Activated naive CD4-positive, alpha-beta T cell treated with anti-CD3 and anti-CD28 coated beads for 36 hours (primary cell): ENCODE measurements at places on chromosomes 11 and 22. TPM values are rescaled to one million over a fixed set of nuclear protein-coding genes. Genes with fewer than 3 reads are reported as not detected.

The NDUFC2 gene
- total RNA-seq = 183 TPM

DNA sequence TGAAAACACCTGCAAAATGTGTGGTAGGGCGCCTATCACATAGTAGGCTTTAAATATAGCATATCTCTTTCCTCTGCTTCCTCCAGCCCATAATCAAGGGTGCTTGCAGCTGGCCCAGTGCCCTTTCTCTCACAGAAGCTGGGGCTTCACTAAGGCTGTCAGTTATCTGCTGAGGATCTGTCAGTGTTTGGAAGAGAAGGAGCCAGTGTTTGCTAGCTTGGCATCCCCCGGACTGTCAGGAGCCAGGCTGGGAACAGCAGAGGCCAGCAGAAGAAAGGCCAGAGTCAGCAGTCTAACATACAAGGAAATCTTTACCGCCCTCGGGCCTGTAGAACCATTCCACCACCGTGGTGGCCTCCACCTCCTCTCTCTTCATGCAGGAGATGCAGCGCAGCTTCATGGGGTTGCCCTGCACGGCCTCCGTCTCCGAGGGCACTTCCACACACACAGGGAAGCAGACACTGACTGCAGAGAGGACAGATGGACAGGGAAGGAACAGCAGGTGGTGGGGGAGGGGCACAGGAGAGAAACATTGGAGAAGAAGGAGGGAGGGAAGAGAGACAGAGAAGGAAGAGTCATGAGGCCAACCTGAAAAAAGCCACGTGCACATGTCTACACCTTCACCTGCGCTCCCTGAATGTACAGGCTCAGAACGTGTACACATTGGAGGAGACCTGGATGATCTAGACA is 9.0 kb downstream of the SCN3B start:
- H3K4me3 ChIP-seq = no peak overlapping the region
- no peak overlapping the region for H3K27ac ChIP-seq
- peaks cover 4% of the 10 kb centered on the region for H3K4me1 ChIP-seq
- H3K27me3 ChIP-seq = peaks cover 15% of the 10 kb centered on the region

DNA sequence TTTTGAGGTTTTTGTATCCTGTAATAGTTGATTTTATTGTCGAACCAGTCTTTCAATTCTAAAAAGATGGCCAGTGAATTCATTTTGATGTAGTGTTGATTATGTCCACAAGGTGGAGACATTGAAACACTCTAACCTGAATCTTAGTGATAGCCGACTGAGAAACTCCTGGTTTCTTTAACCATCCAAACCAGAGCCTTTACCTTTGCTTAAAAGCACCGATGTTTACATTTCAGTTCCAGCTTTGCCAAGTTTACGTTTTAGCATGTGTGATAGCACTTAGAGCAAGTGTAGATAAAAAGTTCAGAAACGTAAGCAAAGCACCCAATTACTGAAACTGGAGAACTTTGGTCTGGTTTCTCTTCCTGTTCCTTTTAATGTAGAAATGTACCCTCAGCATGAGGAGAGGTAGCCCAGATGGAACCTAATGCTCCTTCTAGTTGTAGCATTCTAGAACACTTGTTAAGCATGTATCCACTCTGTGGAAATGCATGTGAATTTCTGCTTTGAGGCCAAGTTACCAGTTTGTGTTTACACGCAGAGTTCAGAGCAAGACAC is 208.6 kb downstream of the DBX1 start:
- no peak for DNase-seq
- H3K36me3 ChIP-seq = no peaks in the 10 kb centered on the region
- H3K27me3 ChIP-seq = peaks cover 2% of the 10 kb centered on the region
- H3K4me1 ChIP-seq = peaks cover 5% of the 10 kb centered on the region

The C11orf24 gene
- 28.5 TPM for total RNA-seq

GRCh38 chr11:34318111-34319037 is 39.4 kb downstream of the ABTB2 start:
- no peak overlapping the region for H3K4me3 ChIP-seq
- DNase-seq = no peak
- no peaks in the 10 kb centered on the region for H3K36me3 ChIP-seq
- no peak overlapping the region for H3K27ac ChIP-seq
- peaks cover under 1% of the 10 kb centered on the region for H3K4me1 ChIP-seq

The CFAP68 gene
- 31.5 TPM for total RNA-seq

DNA sequence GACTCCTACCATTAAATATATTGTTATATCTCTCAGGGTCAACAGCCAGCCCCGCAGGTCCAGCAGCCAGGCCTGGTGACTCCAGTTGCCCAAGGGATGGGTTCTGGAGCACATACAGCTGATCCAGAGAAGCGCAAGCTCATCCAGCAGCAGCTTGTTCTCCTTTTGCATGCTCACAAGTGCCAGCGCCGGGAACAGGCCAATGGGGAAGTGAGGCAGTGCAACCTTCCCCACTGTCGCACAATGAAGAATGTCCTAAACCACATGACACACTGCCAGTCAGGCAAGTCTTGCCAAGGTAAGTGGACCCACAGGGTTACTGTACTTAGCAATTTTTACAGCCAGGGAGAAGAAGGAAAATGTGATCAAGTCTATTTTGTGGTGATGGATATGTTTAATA is 35.1 kb downstream of the EP300 start:
- DNase-seq = no peak
- peaks cover 6% of the 10 kb centered on the region for H3K4me1 ChIP-seq
- H3K27me3 ChIP-seq = no peaks in the 10 kb centered on the region
- no peak overlapping the region for H3K4me3 ChIP-seq

GRCh38 chr11:111954154-111954553 is 17.0 kb downstream of the DIXDC1 start:
- no peak overlapping the region for H3K27ac ChIP-seq
- H3K27me3 ChIP-seq = no peaks in the 10 kb centered on the region
- peaks cover 2% of the 10 kb centered on the region for H3K36me3 ChIP-seq

- no peak for DNase-seq
- H3K4me3 ChIP-seq = no peak overlapping the region
- H3K27ac ChIP-seq = no peak overlapping the region
- peaks cover 4% of the 10 kb centered on the region for H3K4me1 ChIP-seq
Observed at GRCh38 chr11:64088162-64089026, 52.7 kb downstream of the FLRT1 start.

GRCh38 chr11:74641289-74641688 is 48.9 kb downstream of the POLD3 start:
- H3K4me3 ChIP-seq = no peak overlapping the region
- no peaks in the 10 kb centered on the region for H3K27me3 ChIP-seq
- peaks cover 7% of the 10 kb centered on the region for H3K4me1 ChIP-seq
- H3K36me3 ChIP-seq = peaks cover 60% of the 10 kb centered on the region

DNA sequence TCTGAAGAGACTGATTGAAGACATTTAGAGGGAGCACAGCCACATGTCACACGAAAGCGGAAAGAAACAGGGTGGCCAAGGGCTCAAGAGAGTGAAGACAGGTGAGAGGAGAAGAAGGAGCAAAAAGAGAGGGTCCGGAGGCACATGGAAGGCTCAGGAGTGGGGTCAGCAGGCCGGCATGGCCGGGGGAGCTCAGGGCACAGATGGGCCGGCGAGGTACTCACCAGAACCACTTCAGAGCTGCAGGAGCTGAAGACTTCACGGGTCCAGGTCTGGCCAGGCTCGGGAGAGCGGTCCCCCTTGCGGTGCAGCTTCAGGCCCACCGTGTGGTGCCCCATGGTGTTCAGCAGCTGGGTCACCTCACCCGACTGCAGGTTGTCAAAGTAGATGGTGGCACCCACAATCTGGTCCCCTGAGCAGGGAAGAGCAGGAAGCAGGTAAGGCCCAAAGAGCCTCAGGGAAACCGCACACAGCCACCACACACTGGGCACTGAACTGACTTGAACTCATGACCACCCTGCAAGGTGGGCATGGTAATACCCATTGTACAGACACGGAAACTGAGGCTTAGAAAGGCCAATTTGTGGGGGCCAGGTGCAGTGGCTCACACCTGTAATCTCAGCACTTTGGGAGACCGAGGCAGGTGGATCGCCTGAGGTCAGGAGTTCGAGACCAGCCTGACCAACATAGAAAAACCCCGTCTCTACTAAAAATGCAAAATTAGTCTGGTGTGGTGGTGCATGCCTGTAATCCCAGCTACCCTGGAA is 11.6 kb downstream of the AHNAK start:
- H3K27ac ChIP-seq = no peak overlapping the region
- no peak overlapping the region for H3K4me3 ChIP-seq
- DNase-seq = no peak
- peaks cover 11% of the 10 kb centered on the region for H3K4me1 ChIP-seq
- no peaks in the 10 kb centered on the region for H3K27me3 ChIP-seq
- peaks cover 10% of the 10 kb centered on the region for H3K36me3 ChIP-seq

GRCh38 chr11:44973632-44974401 is 23.1 kb upstream of the TP53I11 start:
- H3K4me3 ChIP-seq = no peak overlapping the region
- H3K4me1 ChIP-seq = no peaks in the 10 kb centered on the region
- DNase-seq = no peak
- H3K27ac ChIP-seq = no peak overlapping the region

- H3K4me3 ChIP-seq = no peak overlapping the region
- no peak overlapping the region for H3K27ac ChIP-seq
- H3K27me3 ChIP-seq = no peaks in the 10 kb centered on the region
- no peak for DNase-seq
- no peaks in the 10 kb centered on the region for H3K36me3 ChIP-seq
Observed at GRCh38 chr22:24191381-24191841, 10.1 kb downstream of the SUSD2 start.

DNA sequence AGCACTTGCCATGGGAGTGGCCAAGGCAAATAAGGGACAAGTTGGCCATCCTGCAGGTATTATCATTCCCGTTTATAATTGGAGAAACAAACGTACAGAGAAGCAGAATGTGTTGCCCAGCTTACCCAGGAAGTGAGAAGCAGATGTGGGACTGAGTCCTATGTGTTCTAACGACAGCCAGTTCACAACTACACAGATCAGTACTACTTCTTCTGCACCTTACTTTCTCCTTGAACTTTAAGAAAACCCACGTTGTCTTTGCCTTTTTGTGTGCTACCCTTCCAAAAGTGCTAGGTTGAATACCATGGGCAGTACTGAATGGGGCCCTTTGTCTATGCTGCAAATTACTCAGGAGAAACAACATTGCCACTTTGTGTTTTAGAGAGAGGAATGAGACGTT is 62.8 kb upstream of the BLID start:
- no peak overlapping the region for H3K27ac ChIP-seq
- H3K4me3 ChIP-seq = no peak overlapping the region
- no peaks in the 10 kb centered on the region for H3K4me1 ChIP-seq
- H3K36me3 ChIP-seq = no peaks in the 10 kb centered on the region
